ENCODE measurements at places on chromosomes 5 and 9.
A peak's percentile ranks its signal among the peaks of the same experiment; 100 is the strongest.

DNA sequence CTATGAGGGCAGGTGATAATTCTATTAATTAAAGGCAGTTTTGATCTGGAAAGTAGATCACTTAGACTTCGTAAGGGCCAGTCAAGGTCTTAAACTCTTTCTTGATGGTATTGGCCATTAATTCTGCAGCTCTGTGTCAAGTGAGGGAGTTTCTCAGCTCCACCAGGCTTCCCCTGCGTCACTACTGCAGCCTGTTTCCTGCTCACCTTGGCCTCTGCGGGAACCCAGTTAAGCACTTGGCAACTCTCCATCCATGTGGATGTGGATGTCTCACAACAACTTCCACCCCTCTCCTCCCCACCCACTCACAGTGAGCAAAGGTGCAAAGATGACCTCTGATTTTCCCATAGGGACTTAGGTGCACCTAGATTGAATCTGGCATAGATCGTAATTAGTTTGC lies 191.6 kb downstream of the PLK2 start:
- no peak for DNase-seq

DNA sequence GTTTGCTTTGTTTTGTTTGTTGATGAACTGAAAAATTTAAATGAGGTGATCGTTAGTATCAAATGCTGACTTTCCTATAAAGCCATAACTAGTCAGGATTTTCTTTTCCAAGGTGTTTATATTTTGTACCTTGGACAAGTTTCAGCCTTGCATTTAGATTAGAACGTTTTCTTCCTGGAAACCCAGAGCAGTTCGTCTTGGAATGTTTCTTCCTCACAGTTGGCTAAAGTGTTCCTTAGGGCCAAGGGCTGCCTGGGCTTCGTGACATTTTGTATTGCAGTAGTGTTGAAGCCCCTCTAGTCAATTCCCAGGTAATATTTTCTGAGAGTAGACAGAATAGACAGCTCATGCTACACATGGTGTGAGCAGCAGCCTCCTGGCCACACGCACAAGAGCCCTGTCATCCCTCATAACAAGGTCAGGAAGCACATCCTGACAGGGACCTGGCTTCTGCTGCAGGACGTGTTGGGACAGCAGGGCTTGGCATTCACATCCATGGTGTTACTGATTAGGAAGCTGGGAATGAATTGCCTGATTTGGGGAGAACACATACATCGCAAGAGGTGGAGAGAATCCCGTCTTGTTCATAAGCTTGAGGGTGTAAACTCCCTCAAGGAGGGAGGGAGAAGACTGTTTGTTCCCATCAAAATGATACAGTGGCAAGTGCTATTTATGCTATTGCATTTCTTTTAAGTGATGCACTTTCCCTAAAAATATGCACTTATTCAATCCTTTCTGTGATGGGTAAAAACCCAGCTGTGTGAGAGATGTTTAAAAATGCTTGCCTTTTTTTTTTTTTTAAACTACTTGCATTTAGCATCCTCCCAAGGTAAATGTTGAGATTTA lies 31.7 kb downstream of the FUBP3 start:
- DNase-seq, result no peak

DNA sequence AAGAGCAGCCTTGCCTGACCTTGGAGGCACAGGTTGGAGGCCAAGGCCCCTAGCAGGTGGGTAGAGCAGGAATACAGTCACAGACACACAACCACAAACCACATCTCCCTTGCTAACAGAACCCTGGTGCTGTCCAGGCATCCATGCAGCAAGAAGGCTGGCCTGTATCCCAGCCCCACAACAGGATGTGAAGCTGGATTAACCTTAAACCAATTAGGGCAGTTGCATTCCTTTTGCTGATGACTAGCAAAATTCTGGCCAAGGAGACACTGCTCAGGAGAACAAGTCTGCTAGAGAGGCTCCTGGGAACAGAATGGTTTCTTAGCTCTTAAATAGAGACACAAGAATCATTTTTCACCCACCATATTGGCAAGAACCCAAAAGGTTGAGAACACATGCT lies 97.8 kb downstream of the C5orf15 start:
- peak; percentile 34 for DNase-seq

DNA sequence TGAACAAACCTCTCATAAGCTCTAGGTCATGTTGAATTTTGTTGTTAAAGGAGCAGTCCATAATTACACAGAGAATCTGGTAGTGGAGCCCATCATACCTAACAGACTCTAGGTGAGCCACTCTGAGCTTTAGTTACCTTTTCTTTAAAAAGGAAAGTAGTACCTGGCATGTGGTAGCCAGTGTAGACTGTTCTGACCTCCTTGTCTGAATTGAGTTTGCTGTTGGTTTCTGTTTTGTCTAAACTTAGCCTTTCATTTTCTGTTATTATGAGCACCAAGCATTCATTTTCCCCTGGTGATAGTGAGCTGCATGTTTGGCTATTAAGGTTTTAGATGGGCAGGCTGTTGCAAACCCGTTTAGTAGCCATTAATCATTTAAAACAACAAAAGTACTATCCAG lies 112.2 kb downstream of the MAST4 start:
- no peak for DNase-seq
